Right lung (tissue), 10 donors: ENCODE measurements at places on chromosomes 1 and 21. TPM values are rescaled to one million over a fixed set of nuclear protein-coding genes. Genes with fewer than 3 reads are reported as not detected.

GRCh38 chr1:27602462-27603308 lies 1.3 kb downstream of the AHDC1 start:
- no peak for DNase-seq

DNA sequence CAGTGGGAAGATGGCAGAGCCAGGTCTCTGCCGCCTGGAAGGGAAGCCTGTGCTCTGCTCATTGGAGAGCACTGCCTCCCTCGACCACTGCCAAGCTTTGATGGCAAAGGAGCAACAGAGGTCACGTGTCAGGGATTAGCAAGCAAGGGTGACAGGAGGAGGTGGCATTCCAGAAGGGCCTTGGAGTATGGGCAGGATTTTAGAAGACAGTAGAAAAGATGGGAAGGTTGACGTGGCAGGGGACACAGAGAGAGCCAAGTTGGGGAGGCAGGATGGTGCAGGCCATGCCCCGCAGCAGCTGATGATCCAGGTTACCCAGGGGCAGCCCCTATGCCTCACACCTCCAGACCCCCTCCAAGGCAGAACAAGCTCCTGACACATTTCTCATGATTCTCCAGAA lies 21.9 kb upstream of the LBR start:
- DNase-seq, result no peak

- DNase-seq, result no peak
Measured at GRCh38 chr1:42259739-42260064, 75.3 kb downstream of the FOXJ3 start.

IL10 gene
- polyA plus RNA-seq, result 0.59 TPM

GRIK3 gene
- 0.35 TPM for polyA plus RNA-seq

DNA sequence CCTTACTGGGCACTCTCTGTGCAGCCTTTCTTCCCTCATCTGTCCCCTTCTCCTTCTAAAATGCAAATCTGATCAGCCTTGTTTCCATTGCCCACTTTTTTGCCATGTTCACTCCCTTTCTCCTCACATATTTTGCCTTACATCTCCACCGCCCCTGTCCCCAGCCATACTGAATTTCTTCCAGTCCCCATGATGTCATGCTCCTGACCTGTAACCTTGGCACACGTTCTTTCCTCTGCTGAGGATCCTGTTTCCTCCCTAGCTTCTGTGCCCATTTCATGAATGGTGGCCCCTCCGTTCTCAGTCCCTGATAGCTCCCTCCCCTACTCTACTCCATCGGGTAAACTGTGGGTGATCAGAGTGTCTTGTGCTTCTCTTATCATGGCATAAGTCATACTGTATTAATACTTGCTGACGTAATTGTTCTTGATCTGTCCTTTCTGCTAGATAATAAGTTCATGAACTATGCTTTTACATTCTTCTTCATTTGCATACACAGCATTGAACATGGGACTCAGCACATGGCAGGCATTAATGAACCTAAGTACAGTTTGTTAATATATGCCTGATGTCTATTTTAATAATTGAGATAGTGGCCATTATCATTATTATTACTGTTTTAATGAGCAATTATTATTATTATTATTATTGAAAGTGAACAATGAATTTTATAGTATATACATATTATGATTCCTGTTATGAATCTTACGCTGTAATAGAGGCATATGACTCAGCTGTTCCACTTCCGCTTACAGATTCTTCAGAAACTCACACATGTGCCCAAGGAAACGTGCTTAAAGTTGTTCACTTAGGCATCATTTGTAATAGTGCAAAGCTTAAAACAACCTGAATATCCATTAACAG lies 28.5 kb downstream of the MAP3K21 start:
- DNase-seq, result no peak

DNA sequence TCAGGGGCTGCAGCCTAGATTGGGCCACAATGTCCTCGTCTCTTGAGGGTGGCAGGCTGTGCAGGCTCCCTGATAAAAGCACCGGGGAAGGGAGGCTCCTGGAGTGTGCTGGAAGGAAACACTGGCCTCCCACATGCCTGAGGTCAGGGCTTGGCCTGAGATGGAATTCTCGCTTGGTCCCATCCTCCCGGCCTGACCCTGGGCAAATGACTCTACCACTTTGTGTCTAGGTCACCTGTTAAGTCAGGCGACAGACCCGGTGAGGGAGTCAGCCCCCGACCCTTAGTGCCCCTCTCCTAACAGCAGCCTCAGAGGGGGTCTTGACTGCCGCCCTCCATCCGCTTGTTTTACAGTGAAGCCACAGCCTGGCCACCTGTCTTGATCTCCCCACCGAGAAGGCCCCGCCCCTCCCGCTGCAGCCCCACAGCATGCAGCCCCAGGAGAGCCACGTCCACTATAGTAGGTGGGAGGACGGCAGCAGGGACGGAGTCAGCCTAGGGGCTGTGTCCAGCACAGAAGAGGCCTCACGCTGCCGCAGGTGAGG lies 2.5 kb downstream of the SMIM1 start:
- no peak for DNase-seq

FGR gene
- polyA plus RNA-seq, result 3.0 TPM

GJC2 gene
- polyA plus RNA-seq, result 4.4 TPM

DNA sequence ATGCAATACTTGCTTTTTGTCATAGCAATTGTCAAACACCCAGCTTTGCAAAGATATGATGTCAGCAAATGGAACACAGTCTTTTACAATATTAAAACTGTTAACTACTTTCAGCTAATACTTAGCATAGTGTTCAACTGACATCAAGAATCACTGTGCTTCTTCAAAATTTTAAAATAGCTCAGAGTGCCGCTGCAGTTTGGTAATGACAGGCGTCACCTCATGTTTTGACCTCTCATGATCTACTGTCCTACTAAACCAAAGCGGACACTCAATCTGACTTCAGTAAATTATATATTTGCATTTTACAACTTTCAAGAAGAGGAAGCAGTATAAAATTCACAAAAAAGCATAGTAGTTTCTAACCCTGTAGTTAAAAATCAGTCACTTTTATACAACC lies 2.0 kb downstream of the FMO1 start:
- no peak for DNase-seq

GRCh38 chr1:154944401-154945159 lies 8.1 kb upstream of the PMVK start:
- no peak for DNase-seq

DNA sequence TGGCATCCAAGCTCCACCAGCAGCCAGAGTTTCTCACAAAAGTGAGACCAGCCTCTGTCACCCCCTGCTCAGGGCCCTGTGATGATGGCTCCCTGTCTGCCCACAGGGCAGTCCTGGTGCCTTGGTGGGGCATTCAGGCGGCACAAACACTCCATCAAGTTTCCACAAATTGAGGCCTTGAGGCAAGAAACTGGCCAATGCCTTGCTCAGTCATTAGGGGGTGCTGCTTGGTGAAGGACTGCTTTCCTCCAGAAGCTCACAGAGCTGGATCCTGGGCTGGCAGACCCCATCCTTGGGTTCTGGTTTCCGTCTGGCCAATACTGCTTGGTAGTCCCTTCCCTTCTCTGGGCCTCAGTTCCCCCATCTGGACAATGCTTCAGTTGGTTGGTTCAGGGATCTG lies 12.5 kb upstream of the AHDC1 start:
- DNase-seq, result no peak

DNA sequence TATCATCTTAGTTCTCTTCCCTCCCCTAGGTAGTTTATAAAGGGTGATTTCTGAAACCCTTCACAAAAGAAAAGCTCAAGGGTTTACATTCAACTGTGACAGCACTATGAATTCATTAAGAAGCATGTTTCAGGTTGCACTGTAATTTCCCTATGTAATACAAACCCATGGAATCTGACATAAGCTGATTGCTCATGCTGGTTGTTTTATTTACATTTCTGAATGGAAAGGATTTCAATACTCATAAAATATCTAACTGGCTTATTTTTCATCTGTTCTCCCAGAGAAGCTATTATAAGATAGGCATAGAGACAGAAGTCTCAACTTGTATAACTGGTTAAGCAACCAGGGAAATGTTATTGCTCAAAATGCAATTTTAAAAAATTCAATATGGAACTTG lies 20.5 kb downstream of the WNT2B start:
- no peak for DNase-seq

DNA sequence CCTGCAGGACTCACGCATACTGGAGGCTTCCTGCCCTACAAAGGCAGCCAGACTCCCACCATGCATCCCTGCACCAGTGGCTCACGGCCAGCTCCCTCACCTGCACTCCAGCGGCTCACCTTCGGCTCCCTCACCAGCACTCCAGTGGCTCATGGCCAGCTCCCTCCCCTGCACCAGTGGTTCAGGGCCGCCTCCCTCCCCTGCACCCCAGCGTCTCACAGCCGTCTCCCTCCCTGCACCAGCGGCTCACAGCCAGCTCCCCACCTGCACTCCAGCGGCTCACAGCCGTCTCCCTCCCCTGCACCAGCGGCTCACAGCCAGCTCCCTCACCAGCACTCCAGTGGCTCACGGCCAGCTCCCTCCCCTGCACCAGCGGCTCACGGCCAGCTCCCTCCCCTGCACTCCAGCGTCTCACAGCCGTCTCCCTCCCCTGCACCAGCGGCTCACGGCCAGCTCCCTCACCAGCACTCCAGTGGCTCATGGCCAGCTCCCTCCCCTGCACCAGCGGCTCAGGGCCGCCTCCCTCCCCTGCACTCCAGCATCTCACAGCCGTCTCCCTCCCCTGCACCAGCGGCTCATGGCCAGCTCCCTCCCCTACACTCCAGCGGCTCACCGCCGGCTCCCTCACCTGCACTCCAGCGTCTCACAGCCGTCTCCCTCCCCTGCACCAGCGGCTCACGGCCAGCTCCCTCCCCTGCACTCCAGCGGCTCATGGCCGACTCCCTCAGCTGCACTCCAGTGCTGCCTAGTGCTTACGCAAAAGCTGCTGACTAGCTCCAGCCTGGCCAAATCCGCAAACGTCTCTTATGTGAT lies 324.5 kb downstream of the NPHP4 start:
- no peak for DNase-seq

- no peak for DNase-seq
Measured at GRCh38 chr1:109818988-109819764, 55.5 kb upstream of the EPS8L3 start.

GRCh38 chr21:32304998-32305397 lies 6.3 kb downstream of the MRAP start:
- DNase-seq, result no peak

VWA5B1 gene
- polyA plus RNA-seq, result 0.70 TPM

DNA sequence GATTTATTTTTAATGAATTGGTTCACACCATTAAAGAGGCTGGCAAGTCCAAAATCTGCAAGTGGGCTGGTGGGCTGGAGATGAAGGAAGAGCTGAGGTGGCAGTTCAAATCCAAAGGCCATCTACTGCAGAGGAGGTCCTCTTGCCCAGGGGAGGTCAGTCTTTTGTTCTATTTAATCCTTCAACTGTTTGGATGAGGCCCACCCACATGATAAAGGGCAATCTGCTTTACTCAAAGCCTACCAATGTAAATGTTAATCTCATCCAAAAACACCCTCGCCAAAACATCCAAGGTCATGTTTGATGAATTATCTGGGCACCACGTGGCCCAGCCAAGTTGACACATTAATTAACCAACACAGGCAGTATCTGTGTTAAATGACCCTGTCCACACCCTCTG lies 99.0 kb downstream of the RRAGC start:
- DNase-seq, result no peak

- no peak for DNase-seq
Measured at GRCh38 chr1:24409535-24409934, 4.0 kb downstream of the STPG1 start.

DNA sequence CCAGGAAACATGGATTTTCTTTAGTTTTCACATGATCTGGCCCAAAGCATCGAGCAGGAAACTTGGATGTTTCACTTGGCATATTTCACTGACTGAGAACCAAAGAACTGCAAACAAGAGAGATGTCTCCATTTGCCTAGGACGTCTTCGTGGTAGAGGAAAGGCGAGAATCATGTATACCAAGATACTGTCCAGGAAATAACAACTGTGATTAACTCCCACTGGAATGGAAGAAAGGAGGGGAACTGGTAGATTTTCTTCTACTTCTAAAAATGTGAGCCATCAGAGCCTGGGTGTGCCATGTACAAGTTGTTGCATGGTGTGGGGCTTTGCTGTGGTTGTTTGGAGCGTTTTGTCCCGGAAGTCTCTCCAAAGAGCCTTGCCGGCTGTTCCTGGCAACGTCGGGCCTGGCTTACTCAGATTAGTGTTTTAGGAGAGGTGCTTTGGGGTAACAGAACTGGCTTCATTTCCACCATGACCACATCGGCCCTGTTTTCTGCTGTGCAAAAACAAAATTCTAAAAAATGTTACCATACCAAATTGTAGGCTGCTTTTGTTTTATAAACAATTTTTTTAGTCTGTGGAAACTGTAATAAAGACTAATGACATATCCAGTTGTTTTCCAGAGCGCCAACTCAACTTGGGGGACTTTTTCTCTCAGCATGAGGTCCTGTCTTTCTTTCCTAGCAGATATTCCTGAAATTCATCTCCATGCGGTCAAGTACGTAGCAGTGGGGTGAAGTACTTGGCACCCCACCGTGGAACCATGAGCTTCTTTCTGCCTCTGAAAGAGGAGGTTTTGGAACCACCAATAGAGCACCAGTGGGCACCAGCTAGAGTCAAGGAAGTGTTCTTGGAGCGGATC lies 118.3 kb downstream of the TM2D1 start:
- DNase-seq, result no peak

INSRR gene
- 0.05 TPM for polyA plus RNA-seq

DNA sequence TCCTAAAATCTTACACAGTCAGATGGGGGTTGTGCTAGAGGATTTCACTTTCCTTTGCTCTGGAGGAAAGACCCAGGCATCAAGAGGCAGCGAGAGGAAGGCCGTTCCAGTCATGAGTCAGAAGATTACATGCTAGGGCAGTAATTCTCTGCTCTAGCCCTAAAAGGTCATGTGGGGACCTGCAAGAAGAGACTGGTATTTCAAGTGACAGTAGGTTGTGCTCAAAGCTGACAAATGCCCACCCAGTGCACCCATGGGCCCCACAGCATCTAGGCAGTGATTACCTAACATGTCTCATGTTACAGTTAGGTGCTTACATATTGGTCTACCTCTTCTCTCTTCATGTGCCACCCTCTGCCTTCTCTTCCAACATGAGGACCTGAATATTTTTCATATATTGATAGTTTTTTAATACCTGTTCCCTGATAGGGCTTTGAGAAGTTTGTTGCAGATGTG lies 99.7 kb upstream of the BEND5 start:
- DNase-seq, result no peak

RWDD3 gene
- polyA plus RNA-seq, result 58.6 TPM

- DNase-seq, result no peak
Measured at GRCh38 chr1:30414086-30414850, 309.1 kb downstream of the MATN1 start.

CELF3 gene
- 0.83 TPM for polyA plus RNA-seq

NOTCH2NLA gene
- 46.5 TPM for polyA plus RNA-seq

CITED4 gene
- polyA plus RNA-seq, result 3.1 TPM

B3GALT2 gene
- 30.3 TPM for polyA plus RNA-seq

DNA sequence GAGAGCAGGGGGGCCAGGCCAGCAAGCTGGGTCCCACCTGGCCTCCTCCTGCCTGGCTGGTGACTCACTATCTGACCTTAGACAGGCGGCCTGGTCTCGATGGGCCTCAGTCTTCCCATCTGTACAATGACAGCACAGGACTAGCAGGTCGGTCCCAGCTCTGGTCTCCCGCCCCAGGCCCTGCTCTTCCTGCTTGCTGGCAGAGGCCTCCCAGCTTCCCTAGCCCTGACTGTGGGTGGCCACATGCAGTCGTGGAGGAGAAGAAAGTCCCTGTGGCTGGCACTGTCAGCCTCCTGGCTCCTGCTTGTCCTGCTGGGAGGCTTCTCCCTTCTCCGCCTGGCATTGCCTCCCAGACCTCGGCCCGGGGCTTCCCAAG lies 817 bp downstream of the EXTL1 start:
- DNase-seq, result no peak

AMPD1 gene
- 3.0 TPM for polyA plus RNA-seq
